D341Med (cell line): ENCODE measurements at places on chromosomes 7 and 10.

DNA sequence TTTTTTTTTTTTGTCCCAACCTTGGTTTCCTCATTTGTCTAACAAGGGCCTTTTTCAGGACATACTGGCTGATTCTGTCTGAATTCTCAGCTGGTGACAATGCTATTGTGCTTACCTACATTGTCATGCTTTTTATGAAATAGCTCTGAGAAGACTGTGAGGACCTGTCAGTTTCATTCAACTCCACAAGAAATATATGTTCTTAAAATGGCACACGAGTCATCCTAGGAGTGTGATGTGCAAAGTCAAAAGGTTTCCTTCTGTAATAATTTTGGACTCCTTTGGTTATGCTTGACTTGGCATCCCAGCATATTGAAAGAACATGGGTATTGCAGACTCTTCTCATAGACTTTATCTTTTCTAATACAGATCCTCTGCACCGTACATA, 316.0 kb downstream of the GFRA1 start:
- DNase-seq, result no peak

DNA sequence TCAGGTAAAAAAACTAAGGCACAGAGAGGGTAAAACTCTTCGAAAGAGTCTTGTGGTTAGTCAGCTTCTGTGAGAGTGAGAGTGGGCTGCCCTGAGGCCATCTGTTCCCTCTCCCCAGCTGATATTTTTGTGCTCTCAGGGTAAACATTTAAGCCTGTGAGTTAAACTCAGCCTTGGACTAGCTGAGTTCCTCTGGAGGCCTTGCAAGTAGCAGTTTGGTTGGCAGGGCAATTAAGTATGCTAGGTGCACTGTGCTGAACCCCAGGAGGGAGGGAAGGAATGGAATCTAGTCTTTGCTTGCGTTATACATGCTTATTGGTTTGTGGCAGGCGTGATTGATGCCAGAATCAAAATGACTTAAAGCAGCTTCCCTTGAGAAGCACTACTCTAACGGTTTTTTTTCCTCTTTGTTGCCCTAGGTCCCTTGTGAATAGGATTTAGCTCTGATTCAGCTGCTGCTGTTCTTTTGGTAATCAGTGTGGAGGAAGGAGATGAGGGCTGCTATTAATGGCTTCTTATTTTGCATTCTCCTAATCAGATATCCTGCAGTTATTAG, 140.2 kb downstream of the AUTS2 start:
- DNase-seq, result peak; percentile 61

DNA sequence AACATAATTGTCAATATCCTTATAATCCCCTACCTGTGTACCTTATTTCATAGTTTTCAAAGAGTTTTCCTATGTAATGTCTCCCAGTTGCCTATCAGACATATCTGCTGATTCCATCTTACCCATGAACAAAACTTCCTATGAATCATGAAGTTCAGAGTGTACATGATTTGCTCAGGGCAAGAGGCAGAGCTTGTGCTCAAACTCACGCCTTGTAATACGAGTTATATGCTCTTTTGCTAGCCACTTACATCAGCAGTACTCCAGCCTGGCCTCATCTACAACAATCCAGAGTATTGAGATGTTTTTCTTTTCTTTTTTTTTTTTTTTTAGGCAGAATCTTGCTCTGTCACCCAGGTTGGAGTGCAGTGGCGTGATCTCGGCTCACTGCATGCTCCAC, 11.8 kb downstream of the PKD2L1 start:
- DNase-seq, result no peak

DNA sequence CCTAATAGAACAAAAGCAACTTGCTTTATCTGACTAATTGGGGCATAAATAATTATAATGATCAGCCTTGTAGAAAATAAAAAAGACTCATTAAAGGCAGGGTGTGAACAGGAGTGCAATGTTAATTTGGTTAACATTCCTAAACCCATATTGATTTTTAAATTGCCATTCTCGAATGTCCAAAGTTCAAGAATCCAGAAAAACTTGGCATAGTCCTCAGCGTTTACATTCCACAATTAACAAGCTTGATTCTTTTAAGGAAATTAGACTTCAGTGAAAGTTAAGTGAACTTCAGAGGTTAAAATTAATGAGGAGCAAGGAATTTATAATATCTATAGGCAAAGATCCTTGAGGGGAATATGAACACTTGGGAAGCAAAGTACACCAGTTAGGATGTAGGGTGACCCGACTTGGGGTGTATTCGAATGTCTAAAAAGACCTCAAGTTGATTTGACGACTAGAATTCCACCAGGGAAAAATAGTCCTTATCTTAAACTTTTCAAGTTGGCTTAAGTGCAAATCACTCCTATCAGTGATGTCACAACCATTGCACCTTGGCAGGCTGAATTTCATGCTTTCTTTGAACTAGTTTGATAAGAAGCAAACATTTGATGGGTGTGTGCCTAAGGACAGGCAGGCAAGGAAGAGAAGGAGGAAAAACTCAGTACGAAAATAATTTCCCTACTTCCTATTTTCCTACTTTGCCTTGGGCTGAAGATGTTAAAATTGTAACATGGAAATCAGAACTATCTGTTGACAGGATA, 830.4 kb upstream of the COBL start:
- DNase-seq, result no peak

- no peak for DNase-seq
Measured at GRCh38 chr10:71973777-71974488, 9.7 kb downstream of the CHST3 start.

DNA sequence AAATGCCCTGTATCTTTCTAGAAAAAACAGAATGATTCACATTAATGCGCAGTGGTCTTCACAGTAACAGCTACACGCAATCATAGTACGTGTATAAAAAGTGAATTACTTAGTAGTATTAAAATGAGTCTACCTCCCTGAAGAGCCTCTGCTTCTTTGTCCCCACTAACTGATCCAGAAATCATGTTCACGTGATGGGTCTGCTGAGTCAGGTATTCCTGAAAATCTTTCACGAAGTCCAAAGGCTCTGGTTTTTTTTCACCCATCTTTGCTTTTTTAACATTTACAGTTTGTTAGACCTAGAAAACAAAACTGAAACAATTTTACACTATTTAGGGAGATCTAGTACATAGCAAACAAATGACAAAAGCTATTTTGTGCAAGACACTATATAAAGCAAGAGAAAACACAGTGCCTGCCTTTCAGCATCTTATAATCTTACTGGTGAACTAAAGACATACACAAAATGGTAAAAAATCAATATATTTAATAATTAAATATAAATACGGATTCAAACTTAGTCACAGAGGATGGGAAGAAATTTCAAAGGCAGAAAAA, 10.2 kb downstream of the IKZF5 start:
- DNase-seq, result no peak

- DNase-seq, result no peak
Measured at GRCh38 chr10:58331646-58332045, 3.2 kb upstream of the UBE2D1 start.

DNA sequence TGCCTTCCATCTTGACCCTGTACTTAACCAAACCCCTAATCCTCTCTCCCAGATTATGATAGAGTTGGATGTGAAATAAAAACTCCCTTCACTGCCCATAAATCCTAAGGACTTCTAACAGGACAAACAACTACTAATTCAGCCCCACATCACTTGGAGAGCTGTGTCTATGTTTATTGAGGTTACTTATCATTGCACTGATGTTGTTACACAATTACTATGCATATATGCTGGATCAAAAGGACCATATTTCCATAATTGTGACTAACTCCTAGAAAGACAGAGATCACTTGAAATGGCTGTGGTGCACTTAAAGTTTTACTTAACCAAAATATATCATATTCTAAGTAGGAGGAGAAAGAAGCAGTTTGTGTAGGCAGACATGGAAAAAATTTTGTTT, 144.9 kb upstream of the AGK start:
- no peak for DNase-seq
